Activated T-cell treated with anti-CD3 and anti-CD28 coated beads, Interleukin-2, amount 50 U/mL, for 72 hours (primary cell): ENCODE measurements at places on chromosomes 2 and 18. TPM values are rescaled to one million over a fixed set of nuclear protein-coding genes. Genes with fewer than 3 reads are reported as not detected.
A peak's percentile ranks its signal among the peaks of the same experiment; 100 is the strongest.

DNA sequence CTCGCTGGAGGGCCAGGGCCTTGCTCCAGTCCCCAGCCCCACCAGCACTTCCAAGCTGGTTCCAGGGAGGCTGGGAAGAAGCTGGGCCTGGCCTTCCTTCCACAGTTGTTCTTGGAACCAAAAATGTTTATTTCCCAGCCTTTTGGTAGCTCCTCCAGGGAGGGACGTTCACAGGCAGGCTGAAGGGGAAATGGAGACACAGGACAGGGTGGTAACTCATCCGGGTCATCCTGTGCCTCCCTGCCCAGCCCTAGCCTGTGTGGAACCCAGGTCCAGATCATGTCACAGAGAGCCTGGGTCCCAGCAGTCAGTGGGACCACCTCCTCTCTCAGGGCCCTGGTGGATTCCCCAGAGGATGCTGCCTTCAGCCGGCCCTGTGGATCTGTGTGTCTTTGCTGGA, 12.5 kb upstream of the ARMC9 start:
- H3K27ac ChIP-seq, result no peak overlapping the region
- DNase-seq, result no peak
- H3K36me3 ChIP-seq, result no peaks in the 10 kb centered on the region
- no peaks in the 10 kb centered on the region for H3K4me1 ChIP-seq
- H3K4me3 ChIP-seq, result no peak overlapping the region

DNA sequence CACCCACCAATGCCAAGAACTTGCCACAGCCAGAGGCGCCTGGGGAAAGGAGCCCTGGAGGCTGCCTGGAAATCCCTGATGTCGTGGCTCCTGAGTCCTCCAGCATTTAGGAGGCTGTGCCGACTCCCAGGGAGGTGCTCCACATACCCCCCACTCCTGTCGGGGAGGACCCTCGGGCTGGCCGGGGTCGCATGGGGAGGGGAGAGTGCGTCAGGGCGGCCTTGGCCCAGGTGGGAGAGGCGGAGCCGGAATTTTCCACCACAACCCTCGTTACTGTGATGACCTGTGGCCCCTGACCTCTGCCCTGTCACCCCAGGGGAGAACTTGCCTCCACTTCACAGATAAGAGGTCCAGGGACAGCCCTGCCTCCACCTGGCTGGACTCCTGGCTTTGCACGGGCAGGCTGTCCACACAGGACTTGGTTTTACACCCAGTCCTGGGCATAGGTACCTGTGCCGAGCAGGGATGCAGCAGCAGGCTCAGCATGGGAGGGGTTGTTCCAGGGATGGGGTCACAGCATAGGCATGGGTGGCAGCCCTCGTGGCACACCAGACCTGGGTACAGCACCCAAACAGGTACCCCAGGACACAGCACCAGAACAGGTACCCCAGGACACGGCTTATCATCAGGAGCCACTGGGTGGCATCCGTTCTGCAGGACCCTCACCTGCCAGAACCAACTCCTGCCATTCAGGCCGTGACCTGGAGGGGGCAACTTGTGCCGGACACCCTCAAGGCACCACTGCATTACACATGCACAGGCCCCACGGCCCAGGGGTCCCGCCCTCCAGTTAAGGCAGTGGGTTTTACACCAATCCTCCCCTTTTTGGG, 12.3 kb upstream of the AGXT start:
- H3K36me3 ChIP-seq, result peaks cover 4% of the 10 kb centered on the region
- no peak overlapping the region for H3K27ac ChIP-seq
- H3K27me3 ChIP-seq, result no peaks in the 10 kb centered on the region
- no peak for DNase-seq
- no peaks in the 10 kb centered on the region for H3K4me1 ChIP-seq

CXCR1 gene
- not detected for total RNA-seq

IL1R2 gene
- 11.0 TPM for total RNA-seq

FHL2 gene
- 2.2 TPM for total RNA-seq

CHRND gene
- total RNA-seq, result not detected

DNA sequence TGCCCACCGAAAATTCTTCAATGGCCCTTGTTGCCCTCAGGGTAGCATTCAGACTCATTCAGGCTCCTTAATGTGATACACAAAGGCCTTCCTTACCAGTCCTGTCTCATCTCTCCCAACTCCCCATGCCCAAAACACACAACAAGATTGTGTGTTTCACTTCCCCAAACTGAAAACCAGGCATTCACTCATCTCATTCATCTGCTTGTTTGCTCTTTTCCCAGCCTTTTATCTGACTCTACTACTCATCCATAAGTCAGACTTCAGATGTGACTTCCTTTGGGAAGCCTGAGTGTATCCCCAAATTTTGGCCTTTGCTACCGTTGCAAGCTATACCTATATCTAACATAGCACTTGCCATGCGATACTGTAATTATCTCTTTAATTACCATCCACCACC, 9.7 kb upstream of the SLC39A10 start:
- peaks cover 2% of the 10 kb centered on the region for H3K36me3 ChIP-seq
- no peak overlapping the region for H3K27ac ChIP-seq
- DNase-seq, result no peak
- H3K4me3 ChIP-seq, result no peak overlapping the region
- H3K27me3 ChIP-seq, result no peaks in the 10 kb centered on the region

MGAT5 gene
- total RNA-seq, result 16.2 TPM

DNA sequence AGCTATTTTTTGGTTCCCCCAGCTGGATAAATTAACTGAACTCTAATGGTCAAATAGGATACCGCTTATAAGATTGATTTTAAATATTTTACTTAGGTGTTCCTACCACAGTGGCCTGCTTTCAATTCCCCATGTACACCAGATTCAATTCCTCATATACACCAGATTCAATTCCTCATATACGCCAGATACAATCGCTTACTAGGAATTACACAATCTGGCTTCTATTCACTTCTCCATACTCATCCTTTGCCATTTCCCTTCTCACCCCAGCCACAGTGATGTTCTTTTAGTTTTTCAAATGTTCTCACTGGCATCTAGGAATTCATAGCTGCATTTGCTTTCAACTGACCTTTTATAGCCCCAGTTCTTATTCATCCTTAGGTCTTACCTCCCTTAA, 66.5 kb downstream of the SLC40A1 start:
- H3K27ac ChIP-seq, result no peak overlapping the region
- no peaks in the 10 kb centered on the region for H3K4me1 ChIP-seq
- no peaks in the 10 kb centered on the region for H3K27me3 ChIP-seq
- H3K36me3 ChIP-seq, result no peaks in the 10 kb centered on the region

DNA sequence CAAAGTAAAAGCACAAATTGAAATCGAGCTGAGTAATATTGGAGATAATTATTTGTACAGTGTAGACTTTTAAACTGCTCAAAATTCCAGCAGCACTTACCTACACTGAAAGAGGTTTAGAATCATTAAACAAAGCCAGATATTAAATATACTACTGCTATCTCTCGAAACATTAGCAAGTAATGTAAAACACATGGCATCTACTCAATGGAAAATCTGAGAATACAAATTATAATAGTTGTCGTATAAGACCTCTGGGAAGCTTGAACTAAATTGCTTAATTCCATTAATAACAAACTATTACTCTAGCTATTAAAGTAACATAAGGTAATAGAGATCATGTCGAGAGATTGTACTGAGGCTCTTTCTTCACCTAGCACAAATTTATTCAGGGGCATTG, 108.9 kb downstream of the KLHL29 start:
- H3K4me3 ChIP-seq, result no peak overlapping the region
- H3K27ac ChIP-seq, result no peak overlapping the region
- DNase-seq, result no peak
- no peaks in the 10 kb centered on the region for H3K27me3 ChIP-seq
- H3K36me3 ChIP-seq, result no peaks in the 10 kb centered on the region

DNA sequence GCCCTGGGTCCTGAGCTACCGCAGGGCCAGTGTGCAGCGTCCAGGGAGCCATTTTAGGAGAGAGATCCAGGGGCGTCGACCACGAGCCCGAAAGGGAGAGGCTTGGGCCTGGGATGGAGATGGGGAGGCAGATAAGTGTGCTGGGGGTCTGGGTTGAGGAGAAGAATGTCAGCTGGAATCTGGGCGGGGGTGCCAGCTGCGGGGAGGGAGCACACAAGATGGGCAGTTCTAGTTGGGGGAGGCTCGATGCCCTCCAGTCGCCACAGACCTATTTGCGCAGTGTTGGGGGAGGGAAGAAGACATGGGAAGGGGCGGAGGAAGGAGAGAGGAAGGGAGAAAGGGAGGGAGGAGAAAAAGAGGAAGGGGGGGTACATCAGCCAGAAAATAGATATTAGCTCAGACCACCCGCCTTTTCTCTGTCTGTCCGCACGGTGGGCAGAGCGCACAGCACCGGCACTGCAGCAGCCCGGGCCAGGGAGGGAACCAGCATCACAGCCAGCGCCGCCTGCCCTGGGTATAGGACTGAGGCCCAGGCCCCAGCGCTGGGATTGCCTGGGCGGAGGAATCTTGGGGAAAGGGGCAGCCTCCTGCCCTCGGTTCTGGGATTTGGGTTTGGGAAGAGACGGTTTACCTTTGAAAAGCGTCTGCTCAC, 1.9 kb upstream of the HOXD11 start:
- H3K36me3 ChIP-seq, result peaks cover 5% of the 10 kb centered on the region
- H3K4me1 ChIP-seq, result peaks cover 43% of the 10 kb centered on the region
- DNase-seq, result no peak
- H3K27me3 ChIP-seq, result peaks cover 81% of the 10 kb centered on the region

- no peaks in the 10 kb centered on the region for H3K36me3 ChIP-seq
- no peak overlapping the region for H3K27ac ChIP-seq
- H3K4me1 ChIP-seq, result peaks cover 19% of the 10 kb centered on the region
- no peaks in the 10 kb centered on the region for H3K27me3 ChIP-seq
- H3K4me3 ChIP-seq, result no peak overlapping the region
These were observed 74.1 kb downstream of the CABYR start for GRCh38 chr18:24212939-24213338.

GRCh38 chr2:100968146-100969145, 33.6 kb upstream of the RPL31 start:
- H3K27ac ChIP-seq, result no peak overlapping the region
- H3K27me3 ChIP-seq, result no peaks in the 10 kb centered on the region
- H3K36me3 ChIP-seq, result no peaks in the 10 kb centered on the region
- peaks cover 4% of the 10 kb centered on the region for H3K4me1 ChIP-seq
- DNase-seq, result no peak

KYNU gene
- total RNA-seq, result 0.35 TPM

- H3K27ac ChIP-seq, result peak overlapping the region; percentile 93
- H3K27me3 ChIP-seq, result no peaks in the 10 kb centered on the region
- peak; percentile 46 for DNase-seq
- peaks cover 27% of the 10 kb centered on the region for H3K36me3 ChIP-seq
- peak overlapping the region; percentile 82 for H3K4me3 ChIP-seq
These were observed 13.2 kb downstream of the NABP1 start for GRCh38 chr2:191691016-191691735.

SEC11C gene
- 194 TPM for total RNA-seq

DNA sequence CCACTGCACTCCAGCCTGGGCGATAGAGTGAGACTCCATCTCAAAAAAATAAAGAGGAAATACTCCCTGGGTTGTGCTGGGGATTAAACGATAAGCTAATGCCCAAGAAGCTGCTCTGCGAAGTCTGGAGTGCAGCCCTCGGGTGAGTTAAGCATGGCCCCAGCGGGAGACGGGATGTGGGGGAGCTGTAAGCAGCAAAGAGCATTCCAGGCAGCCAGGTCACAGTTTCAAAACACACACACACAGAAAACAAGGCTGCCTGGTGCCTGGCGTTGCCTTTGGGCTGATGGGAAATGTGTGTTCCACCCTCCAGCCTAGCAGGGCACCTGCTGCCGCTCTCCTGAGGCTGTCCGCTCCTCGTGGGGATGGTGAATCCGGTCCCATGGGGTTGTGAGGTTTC, 24.1 kb downstream of the ODC1 start:
- H3K27ac ChIP-seq, result no peak overlapping the region
- H3K4me1 ChIP-seq, result no peaks in the 10 kb centered on the region

DNA sequence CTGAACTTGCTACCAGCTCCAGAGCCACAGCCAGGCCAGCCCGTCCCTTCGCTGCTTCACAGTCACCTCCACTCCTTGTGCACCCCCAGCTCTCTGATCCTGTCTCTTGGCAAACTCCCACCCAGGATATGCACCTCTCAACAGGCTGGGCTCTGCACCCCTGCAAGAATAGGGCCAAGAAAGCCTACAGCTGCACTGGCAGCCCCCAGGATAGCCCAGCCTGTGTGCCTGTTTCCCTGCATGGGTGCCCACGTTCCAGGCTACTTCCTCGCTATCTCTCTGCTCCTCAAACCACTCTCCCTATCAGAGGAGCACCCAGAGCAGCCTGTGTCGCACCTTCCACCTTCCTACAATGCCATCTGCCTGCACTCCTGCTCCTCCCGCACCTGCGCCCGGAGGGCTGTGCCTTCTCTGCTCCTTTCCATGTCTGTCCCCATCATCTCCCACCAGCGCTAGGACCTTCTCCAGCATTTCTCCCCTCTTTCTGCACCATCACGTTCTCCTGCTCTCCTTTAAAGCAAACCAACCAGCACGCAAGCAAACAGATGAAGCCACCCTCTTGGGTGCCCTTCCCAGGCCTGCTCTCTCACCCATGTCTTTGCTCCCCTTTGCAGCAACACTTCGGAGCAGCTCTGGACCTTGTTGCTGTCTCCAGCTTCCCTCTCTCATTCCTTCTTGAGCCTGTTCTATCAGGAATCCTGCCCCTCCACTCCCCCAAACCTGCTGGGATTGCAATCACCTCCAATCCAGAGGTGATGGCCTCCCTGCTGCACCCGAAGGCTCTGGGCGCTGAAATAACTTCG, 313.2 kb upstream of the HS6ST1 start:
- DNase-seq, result no peak
- H3K4me3 ChIP-seq, result no peak overlapping the region
- H3K27ac ChIP-seq, result no peak overlapping the region
- no peaks in the 10 kb centered on the region for H3K4me1 ChIP-seq

TMEM131 gene
- 40.5 TPM for total RNA-seq

GRCh38 chr2:217731805-217732204, 271.0 kb downstream of the TNS1 start:
- DNase-seq, result no peak
- H3K36me3 ChIP-seq, result no peaks in the 10 kb centered on the region

GRCh38 chr2:54557601-54558187, 101.6 kb downstream of the SPTBN1 start:
- H3K27me3 ChIP-seq, result no peaks in the 10 kb centered on the region
- H3K4me3 ChIP-seq, result peak overlapping the region; percentile 96
- no peak overlapping the region for H3K27ac ChIP-seq
- peaks cover 72% of the 10 kb centered on the region for H3K4me1 ChIP-seq
- peak; percentile 82 for DNase-seq

DNA sequence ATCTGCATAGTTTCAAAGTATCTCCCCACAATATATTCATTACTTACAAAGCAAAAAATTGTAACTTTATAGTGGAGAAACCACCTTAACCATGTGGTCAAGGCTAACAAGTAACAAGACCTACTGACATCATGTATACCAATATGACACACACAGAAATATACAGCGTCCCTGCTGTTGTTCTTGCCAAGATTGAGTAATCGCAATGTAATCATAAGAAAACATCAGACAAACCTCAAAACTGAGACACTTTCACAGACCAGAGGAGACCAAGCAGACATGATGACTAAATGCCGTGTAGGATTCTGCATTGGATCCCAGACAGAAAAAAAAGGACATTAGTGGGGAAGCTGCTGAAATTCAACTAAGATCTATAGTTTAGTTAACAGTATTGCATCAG, 123.0 kb downstream of the ACAA2 start:
- no peak overlapping the region for H3K4me3 ChIP-seq
- H3K4me1 ChIP-seq, result peaks cover 11% of the 10 kb centered on the region
- H3K27ac ChIP-seq, result no peak overlapping the region
- no peaks in the 10 kb centered on the region for H3K36me3 ChIP-seq
- peak; percentile 4 for DNase-seq
- peaks cover under 1% of the 10 kb centered on the region for H3K27me3 ChIP-seq

GRCh38 chr2:134189009-134189720, 64.7 kb upstream of the MGAT5 start:
- DNase-seq, result no peak

NT5C1B gene
- not detected for total RNA-seq

HOXD11 gene
- not detected for total RNA-seq

GRCh38 chr2:144183727-144184126, 336.2 kb downstream of the ZEB2 start:
- H3K27ac ChIP-seq, result peak overlapping the region; percentile 94
- peaks cover 49% of the 10 kb centered on the region for H3K4me1 ChIP-seq
- H3K27me3 ChIP-seq, result no peaks in the 10 kb centered on the region
- DNase-seq, result peak; percentile 82

ADRA2B gene
- 2.1 TPM for total RNA-seq
